BJ (cell line): ENCODE measurements at places on chromosomes 6 and 20.

- DNase-seq = no peak
Observed at GRCh38 chr6:39048481-39049399, at the start of gene GLP1R. Gene GLP1R, plus strand, starts transcription at chr6:39048781. Its CDS starts 60 bp downstream, at chr6:39048841.

GRCh38 chr6:67608099-67608749 lies 1026.9 kb upstream of the ADGRB3 start:
- no peak for DNase-seq

DNA sequence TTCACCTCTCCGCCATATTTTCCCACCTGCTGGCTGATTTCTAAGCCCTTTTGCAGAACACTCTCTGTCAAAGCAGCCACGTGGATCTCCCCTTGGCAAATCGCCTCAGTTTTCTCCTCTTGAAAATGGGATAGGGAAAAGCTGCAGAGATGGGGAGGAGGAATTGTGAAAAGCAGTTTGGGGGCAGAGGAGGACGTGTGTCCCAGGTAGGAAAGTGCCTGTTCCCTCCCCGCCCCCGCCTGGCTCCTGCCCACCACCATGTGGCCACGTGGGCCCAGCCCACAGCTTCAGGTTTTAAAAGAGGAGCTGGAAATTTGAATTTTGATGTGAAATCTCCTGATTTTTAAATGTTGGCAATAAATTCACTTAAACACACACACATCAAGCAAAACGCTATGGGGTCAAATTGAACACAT lies 3.6 kb upstream of the CEBPB start:
- no peak for DNase-seq

DNA sequence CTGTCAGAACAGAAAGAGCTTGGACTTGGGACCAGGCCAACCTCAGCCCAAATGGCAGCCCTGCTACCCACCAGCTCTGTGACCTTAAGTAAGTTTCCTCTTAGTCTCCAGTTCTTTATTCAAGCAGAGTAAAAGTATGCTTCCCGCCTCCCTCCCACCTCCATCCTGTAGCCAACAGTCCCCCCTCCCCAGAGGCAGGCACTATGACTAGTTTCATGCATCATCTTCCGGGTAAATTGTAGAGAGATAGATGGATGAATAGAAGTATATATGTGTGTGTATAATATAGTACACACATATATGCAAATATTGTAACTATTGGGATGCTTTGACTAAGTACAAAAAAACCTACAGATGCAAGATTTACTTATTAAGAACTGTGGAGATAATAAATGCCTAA lies 39.5 kb upstream of the B4GALT5 start:
- no peak for DNase-seq

GRCh38 chr6:159981403-159982245 lies 12.7 kb downstream of the IGF2R start:
- DNase-seq = no peak

DNA sequence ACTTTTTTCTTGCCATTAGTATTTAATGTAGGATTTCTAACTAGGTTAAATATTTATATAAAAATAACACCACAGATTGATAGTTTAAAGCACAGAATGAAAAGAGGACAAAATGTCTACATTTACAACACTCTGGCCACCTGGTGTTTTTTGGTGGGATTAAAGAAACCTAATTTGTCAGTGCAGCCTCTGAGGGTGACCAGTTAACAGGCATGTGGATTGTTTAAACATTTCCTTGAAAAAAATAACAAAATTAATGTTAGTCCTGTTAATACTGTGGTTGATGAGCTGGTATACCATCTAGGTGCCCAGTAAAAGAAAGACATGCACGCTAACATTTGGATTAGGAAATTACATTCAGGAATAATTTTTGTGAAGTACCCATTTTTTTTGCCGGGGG lies 8.8 kb downstream of the SLC9A8 start:
- no peak for DNase-seq

- no peak for DNase-seq
Observed at GRCh38 chr6:4101298-4101697, 22.4 kb upstream of the FAM217A start.

GRCh38 chr6:147043994-147044477 lies 160.2 kb upstream of the STXBP5 start:
- no peak for DNase-seq

DNA sequence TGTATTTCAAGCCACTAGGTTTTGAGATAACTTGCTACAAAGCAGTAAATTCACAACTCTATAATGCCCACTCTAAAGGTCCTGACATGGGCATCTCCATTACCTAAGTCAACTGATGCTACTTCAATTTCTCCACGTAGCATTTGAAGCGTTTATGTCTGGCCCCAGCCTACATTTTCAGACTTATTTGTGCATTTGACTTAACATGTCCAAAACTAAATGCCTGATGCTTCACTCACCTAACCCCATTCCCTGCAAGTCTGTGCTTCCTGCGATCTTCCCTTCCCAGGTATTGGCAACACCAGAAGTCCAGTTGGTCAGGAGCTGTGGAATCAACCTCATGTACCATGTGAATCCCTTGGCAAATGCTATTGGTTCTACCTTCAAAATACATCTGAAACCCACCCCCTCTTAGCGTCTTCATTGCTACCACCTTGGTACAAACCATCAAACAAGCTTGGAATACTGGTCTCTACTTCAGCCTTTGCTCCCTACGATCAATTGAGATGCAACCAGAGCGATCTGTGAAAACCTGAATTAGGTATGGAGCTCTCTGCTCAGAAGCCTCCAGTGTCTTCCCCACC lies 12.8 kb upstream of the ZNFX1 start:
- DNase-seq = no peak

GRCh38 chr6:13234130-13234529 lies 94.2 kb downstream of the TBC1D7 start:
- peak; percentile 85 for DNase-seq

- no peak for DNase-seq
Observed at GRCh38 chr6:2848851-2849250, 7.2 kb upstream of the SERPINB1 start.

DNA sequence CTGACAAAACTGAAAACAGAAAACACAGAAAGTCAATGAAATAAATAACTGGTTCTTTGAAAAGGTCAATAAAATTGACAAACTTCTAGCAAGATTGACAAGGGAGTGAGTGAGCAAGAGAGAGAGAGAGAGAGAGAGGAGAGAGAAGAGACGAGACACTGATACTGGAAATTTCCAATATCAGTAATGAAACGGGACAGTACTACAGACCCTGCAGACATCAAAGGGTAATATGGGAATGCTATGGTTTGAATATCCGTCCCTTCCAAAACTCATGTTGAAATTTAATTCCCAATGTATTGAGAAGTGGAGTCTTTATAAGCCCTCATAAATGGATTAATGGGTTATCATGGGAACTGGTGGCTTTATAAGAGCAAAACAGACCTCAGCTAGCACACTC lies 3.8 kb downstream of the TTI1 start:
- no peak for DNase-seq

DNA sequence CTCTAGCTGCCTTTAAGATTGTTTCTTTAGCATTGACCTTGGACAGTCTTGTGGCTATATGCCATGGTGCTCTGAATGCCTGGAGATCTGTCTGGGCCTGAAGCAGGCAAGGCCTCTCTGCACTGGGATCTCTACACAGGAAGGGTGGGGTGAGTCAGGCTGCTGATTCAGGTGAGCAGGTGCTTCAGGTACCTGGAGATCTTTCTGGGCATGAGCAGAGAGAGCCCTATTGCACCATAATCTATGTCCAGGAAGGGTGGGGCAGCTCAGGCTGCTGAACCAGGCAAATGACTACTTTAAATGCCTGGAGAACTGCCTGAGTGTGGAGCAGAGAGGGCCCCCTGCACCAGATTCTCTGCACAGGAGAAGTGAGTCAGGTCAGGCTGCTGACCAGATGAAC lies 94.5 kb downstream of the TPBG start:
- DNase-seq = no peak

- no peak for DNase-seq
Observed at GRCh38 chr6:47952640-47953039, 158.4 kb downstream of the PTCHD4 start.

GRCh38 chr6:42724825-42725224 lies 2.4 kb upstream of the PRPH2 start:
- no peak for DNase-seq

GRCh38 chr20:55579802-55580201 lies 425.5 kb downstream of the CBLN4 start:
- DNase-seq = no peak

DNA sequence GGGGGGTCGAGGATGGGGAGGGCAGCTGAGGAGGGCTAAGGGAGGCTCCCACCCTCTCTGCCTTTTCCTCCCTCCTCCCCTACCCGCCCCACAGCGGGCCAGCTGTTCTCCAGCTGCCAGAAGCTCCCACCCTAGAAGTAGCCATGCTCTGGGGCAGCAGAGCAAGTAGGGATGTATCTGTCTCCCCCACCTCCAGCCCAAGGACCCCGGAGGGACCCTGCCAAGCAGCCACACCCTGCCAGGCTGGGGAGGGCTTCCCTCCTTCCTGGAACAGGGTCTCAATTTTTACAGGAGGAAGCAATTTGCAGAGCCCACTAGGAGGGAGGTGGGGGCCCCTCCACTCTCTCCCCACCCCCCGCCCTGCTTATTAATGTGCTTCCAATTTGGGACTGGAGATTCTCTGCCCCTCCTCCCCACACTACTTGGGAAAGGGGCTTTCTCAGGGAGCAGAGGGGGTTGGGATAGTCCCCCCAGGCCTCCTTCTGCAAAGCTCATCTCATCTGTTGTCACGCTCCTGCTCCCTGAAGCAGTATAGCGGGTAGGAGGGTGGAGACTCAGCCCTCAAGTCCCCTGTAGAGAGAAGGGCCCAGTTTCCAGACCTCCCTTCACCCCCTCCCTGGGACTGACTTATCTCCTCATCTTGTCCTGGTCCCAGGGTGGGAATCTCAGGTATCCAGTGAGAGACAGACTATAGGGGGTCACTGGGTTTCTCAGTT lies 4.5 kb downstream of the TEAD3 start:
- DNase-seq = no peak
